ENCODE measurements at places on chromosomes 1 and 21. TPM values are rescaled to one million over a fixed set of nuclear protein-coding genes. Genes with fewer than 3 reads are reported as not detected.
A peak's percentile ranks its signal among the peaks of the same experiment; 100 is the strongest.

- no peak for DNase-seq
These were observed 4.1 kb downstream of the NBL1 start for GRCh38 chr1:19648239-19648638.

- no peak for DNase-seq
These were observed 106.4 kb downstream of the ETS2 start for GRCh38 chr21:38912102-38912629.

DNA sequence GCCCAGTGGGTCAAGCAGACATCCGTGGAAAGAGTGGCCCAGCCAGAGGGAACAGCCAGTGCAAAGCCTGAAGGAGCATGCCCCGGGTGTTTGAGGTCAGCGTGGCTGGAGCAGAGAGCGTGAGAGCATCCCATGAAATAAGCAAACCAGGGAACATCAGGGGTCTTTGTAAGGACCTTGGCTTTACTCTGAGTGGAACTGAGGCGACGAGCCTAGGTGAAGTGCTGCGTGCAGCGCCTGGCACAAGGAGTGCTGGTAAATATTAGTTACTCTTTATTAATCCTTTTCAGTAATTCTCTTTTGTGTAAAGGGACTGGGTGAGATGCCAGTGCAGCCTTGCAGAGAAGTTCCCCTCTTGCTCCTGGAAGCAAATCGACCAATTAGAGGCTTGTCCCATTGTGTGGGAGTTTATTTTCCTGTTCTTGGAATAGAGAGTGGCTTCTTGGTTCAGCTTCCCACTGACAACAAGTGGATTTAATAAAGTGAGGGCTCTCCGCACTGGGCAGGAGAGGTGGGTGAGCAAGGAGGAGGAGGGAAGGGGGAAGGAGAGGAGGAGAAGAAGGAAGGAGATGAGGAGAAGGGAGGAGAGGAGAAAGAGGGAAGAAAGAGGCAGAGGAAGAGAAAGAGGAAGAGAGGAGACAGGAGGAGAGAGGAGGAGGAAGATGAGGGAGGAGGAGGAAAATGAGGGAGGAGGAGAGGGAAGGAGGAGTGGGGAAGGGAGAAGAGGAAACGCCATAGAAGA lies 37.6 kb upstream of the DISP3 start:
- no peak for DNase-seq

GRCh38 chr1:115531631-115532264 lies 110.0 kb upstream of the VANGL1 start:
- no peak for DNase-seq

DNA sequence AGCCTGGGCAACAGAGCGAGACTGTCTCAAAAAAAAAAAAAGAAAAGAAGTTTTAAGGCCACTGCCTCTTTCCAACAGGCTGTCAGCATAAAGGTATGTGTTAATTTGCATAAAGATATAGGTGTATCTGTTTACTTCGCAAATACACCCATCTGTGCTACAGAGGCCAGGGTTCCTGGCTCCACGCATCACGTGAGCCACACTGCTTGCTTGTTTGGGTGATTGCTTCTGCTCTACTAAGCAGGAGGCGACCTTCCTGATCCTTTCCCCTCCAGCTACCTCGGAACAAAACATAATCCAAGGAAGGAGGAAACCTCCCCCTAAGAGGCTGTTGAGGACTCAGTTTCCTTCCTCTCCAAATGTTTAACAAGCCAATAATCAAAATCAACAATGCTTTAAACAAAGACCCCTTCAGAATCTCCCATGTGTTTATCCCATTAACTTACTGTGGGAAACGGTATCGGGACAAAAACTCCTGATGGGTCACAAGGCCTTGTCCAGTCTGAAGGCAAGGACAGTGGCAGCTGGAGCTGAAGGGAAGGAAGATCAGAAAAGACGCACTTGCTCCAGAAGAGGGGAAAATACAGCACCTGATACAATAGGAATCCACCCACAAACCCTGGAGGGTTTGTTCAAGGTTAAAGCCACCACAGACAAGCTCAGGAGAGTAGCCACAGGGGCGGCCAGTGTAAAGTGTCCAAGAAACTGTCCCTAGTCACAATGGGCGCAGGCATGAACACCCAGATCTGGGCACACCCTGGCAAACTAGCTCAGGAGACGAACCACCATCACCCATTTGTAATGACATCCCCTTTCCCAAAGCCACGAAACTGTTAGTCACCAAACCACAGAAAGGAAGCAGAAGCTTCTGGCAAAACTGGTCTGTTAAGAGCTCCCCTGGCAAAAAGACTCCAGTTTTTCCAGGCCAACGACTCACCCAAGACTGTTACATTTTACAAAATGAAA lies 17.2 kb downstream of the CTNNBIP1 start:
- DNase-seq: no peak

GRCh38 chr1:174337000-174337681 lies 110.6 kb upstream of the GPR52 start:
- no peak for DNase-seq

DNA sequence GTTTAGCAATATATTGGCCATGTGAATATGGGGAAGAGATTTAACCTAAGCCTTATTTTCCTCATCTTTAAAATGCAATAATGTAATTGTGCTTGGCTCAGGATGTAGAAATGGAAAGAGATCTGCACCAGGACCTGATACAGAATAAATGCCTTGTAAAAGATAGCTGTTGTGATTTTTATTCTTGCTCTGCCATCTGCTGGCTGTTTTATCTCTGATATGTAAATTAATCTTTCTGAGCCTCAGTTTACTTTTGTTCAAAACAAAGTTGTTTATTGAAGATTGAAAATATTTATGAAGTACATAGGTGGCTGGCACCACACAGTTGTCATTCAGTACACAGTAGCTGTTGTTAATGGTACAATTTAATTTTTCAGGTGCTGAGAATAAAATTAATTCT lies 21.9 kb downstream of the ZYG11B start:
- DNase-seq: no peak

DNA sequence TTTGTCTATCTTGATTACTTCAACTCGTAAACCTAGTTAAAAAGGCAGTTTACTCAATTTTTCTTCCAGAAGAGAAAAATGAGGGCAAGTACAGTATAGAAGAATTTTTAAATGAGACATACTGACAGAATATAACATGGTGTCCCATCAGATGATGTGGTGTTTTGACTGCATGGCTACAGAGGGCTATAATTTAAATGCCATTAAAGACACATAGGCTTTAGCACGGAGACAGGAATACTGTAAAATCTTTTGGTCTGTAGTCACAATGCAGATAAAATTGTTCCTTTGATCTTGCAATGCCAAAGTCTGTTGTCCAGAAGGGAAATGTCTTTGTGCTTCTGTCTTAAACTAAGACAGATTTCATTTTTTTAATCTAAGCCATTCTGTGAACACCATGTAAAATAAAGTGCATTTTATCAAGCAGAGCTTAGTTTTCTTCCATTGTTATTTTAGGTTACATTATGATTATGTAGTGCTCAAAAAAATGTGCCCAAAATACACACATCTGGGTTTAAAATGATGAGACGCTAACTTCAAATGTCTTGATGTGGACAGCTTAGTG lies 249.6 kb downstream of the PTPRC start:
- DNase-seq: no peak

DNA sequence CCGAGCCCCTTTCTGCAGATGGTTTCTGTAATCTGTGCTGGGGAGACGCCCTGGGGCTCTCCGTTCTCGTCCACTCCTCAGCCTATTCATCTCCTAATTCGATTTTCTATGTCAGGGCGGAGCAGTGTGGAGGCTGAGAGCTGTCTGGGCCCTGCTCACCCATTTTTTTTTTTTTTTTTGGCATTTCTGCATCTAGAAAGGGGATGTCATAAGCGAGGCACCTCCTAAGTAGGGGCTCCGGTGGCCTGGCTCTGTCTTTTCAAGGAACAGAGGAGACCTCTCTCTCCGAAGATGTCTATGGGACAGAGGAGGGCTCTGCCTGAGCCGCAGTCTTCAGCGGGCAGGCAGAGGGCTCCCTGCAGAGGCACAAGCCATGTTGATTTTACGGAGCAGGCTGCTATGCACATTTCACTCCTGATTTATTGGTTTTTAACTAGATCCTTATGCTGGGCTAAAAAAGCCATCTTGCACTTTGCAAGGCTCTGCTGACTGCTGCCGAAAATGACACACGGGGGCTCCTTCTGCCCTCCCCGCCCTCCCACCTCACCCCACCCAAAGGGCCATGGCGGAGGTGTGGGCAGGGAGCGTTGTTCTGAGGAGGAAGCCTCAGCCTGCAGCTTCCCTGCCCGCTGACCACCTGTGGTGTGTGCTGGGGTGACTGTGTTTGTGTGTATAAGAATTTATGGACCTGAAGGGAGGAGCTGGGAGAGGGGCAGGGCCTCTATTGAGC lies 71.0 kb downstream of the FOXD2 start:
- no peak for DNase-seq

GRCh38 chr1:234529950-234530237 lies 50.9 kb upstream of the TARBP1 start:
- DNase-seq: no peak

DNA sequence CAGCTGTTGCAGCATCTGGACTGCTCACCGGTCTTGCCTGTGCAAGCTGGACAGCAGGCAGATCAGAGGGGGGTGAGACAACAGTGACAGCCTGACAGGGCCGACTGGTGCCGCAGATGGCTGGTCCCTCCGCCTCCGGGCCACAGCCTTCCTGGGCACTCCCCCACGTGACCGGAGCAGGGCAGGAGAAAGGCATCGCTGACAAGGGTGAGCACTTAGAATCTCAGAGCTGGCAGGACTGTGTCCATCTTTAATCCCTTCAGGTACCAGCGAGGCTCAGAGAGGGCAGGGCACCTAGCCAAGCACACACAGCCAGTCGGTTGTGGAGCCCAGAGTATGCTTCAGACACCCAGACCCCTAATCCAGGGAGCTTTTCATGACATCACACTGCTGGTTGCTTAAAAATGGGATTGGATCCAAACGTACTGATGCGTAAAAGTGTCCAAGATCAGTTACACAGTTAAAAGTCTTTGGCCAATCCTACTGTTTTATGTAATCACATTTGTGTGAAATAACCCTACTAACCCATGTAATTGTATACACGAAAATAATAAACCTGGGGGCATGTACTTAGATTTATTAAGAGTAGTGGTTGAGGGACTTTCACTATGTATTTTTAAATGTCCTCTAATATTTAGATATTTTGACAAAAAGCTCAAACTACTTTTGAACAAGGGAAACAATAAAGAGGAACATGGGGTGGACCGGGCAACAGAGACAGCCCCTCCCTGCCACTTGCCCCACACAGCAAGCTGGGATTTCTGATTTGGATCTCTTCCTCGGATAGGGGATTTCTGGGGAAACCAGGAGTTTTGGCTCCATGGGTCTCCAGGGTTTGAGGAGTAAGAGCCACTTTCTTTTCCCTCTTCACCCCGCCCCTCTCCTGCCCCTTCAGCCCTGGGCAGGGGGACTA lies 758 bp upstream of the CNTN2 start:
- DNase-seq: peak; percentile 54

DNA sequence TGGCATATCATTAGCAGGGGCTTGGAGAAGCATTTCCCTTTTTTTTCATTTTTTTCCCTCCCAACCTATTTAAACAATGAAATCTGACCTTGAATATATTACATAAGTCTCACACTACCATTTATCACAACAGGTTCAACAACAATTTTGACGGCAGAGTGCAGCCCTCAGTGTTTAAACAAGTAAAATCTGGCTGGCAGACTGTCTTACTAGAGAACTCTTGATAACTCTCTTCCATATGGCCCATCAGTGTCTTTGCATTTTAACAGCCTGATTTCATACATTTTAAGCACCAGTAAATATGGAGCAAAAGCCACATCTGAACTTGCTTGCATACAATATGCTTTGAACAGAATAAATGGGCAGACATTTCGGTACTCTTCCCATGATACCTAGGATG lies 213.0 kb downstream of the KCTD3 start:
- no peak for DNase-seq

DNA sequence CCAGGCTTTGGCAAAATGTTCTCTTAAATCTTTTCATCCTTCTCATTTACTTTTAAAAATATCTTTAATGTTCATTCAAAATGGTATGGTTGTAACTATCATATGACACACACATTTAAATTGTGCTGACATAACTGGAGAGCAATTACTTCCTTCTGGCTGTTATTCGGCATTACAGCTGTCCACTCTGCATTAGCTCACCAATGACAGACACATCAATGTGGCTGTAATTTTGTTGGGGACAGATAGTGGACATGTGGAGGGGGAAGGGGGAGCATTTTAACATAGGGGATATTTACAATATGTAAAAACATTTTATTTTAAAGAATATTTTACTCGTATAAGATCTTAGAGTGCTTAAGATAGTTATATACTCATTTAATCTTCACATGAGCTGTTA lies 319.8 kb downstream of the HMCN1 start:
- no peak for DNase-seq

- no peak for DNase-seq
These were observed 152.0 kb upstream of the HMCN1 start for GRCh38 chr1:185581961-185582725.

DNA sequence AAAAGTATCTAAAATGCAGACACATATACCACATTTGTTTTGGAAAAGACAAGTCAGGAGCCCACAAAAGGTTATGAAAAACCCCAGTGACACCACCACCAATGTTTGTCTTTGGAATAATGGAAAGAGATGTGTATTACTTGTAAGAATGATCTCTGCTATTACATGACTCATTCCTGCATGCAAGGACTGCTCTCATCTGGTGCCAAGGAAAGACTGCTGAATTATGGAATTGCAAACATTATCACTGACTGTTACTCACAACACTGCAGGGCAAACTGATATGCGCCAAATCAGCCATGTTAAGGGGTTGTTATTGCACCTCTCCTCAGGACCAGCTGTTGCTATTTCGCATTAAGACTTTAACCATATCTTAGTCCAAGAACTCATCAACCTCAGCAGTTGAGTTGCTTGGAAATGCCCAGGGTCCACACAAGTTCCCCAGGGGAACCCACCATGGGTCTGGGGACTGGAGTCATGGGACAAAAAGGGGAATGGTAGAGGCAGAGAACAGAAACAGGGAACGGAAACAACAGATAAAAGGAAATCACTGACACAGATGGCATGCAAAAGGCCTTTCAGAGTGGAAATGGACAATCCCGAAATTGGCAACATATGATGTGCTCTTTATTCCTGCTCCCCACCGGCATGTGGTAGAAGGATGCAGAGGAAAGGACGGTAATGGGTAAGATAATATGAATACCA lies 34.4 kb downstream of the CAPZB start:
- no peak for DNase-seq

DNA sequence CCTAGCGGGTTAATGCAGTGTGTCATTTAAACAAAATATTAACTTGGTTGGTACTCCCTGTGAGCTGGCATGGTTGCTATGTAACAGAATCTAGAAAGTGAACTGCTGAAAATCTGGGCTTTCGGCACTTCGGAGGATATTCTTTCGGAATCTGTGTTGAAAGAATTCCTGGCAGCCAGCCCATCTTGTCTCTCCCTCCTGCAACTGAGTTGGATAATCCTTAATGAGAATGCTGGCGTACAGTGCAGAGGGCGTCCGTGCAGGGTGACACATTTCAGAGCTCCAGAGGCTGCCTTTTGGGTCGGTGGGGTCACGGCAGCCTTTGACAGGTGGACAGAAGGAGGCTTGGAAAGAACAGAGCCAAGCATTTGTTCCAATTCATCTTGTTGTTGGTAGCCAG lies 3.7 kb downstream of the KAZN start:
- DNase-seq: peak; percentile 25

The AGBL4 gene
- 3.4 TPM for total RNA-seq

The TRABD2B gene
- under 0.01 TPM for total RNA-seq

Measured in occipital lobe (tissue), 3 donors.